ENCODE measurements at places on chromosomes 7 and 10.

DNA sequence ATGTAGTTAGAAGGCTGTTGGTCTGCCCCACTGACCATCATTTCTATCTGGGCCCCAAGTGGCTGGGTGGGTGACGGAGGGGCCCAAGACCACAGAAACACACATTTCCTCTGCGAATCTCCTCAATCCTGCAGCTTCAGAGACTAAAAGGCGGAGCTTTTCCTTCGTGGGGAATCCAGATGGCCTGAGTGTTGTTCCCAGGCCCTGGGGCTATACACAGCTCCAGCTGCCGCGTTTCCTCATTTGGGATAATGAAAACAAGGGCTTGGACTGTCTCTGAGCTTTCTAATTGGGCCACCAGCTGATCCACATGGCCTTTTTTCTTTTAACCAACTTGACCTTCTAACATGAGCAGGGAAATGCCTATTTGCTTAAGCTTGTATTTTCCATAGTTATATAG, 339.9 kb downstream of the CXCL12 start:
- DNase-seq, result no peak
- H3K4me3 ChIP-seq, result no peak overlapping the region
- no peak overlapping the region for H3K27ac ChIP-seq

DNA sequence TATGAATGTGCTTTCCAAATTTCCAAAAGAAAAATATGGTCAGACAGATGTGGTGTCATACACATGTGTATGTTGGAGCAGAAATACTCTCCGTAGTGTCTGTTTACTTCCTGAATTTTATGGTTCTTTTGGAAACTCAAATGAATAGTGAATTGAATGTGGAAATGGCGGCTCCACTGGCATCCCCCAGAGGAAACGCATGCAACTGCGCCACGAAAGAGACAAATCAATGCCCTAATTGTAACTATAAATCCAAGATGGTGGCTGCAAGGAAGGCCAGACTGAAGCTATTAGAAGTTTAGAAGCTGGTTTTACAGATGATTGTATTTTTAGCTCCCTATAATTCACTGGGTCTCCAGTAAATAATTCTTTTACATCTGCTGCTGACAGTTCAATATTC, 246.7 kb downstream of the FGFR2 start:
- H3K36me3 ChIP-seq, result no peaks in the 10 kb centered on the region
- no peak overlapping the region for H3K4me3 ChIP-seq
- no peak for DNase-seq
- no peaks in the 10 kb centered on the region for H3K27me3 ChIP-seq
- no peaks in the 10 kb centered on the region for H3K4me1 ChIP-seq
- H3K27ac ChIP-seq, result no peak overlapping the region

DNA sequence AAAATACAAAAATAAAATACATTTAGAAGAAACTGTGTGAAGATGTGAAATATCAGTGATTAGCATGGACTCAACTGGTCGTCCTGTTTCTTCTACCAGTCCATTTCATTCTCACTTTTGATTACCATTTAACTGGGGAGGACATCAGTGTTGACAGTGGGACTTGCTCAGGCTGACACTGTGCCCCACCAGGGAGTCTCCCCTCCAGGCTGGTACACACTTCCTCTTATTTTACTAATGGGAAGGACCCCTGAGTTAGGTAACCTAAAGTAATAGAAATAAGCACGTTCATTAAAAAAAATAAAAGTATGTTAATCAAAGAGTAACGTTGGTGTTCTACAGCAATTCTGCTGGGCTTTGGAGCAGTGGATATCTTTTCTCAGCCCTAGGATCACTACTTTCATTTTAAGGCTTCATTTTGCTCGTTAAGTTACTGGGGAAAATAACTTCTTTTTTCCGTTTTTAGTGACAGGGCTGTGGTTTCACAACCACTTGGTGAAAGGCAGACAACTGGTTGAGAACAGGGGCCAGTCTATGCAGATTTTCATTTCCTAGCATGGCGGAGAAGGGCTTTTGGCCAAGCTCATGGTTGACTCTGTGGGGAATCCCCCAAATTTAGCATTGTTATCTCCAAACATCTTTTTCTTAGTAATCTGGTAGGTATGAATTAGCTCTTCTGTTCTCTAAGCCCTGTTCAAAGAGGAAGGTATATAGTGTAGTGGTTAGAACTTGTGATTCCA, 2.1 kb downstream of the SNX10 start:
- no peak overlapping the region for H3K27ac ChIP-seq
- H3K4me1 ChIP-seq, result peaks cover 13% of the 10 kb centered on the region
- DNase-seq, result no peak
- H3K36me3 ChIP-seq, result no peaks in the 10 kb centered on the region
- H3K27me3 ChIP-seq, result no peaks in the 10 kb centered on the region
- no peak overlapping the region for H3K4me3 ChIP-seq

DNA sequence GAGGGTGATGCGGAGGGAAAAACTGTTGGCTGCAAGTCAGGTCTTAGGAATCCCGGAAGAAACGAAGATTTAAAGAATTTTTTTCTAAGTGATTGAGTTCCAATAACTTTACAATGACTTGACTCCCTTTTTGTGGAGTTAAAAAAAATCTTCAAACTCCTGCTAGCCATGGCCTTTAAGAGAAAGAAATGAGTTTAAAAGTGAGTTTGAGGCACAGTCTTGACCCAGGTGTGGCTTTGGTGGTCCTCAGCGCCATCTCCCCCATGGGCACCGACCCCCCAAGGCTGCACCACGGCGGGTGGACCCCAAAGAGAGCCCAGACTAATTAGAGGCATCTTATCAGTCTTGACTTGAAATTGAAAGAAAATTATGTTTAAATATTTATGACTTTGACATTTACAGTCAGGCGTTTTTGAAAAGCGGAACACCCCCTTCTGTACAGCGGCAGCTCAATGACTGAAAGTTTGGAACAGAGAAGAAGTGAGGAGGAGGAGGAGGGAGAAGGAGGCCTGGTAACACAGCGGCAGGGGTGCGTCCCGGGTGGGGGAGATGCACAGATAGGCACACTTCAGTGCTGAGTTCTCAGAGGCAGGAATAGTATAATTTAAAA, 349.6 kb downstream of the DNAJB6 start:
- peaks cover 7% of the 10 kb centered on the region for H3K36me3 ChIP-seq
- no peak overlapping the region for H3K4me3 ChIP-seq
- H3K4me1 ChIP-seq, result peaks cover 11% of the 10 kb centered on the region
- no peak overlapping the region for H3K27ac ChIP-seq

DNA sequence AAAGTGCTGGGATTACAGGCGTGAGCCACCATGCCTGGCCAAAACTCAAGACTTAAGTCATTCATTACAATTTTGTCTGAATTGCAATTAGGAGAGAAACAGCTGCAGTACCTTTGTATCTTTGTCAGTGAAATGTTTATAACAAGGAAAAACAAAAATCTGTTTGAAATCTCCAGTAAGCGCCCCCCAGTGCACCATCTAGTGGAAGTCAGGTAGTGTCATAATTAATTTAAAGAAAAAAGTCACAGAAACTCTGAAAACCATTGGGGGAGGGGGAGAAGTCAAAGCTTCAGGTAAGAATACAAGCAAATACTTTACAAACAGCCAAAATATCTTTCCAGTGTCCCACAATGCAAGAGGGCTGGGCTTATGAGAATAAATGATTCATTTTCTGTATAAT, 2.8 kb downstream of the MPP7 start:
- H3K4me3 ChIP-seq, result no peak overlapping the region
- peaks cover 11% of the 10 kb centered on the region for H3K27me3 ChIP-seq
- no peak for DNase-seq
- H3K27ac ChIP-seq, result peak overlapping the region; percentile 17
- no peaks in the 10 kb centered on the region for H3K36me3 ChIP-seq
- H3K4me1 ChIP-seq, result peaks cover 51% of the 10 kb centered on the region

GRCh38 chr10:43386981-43387677, 15.7 kb downstream of the FXYD4 start:
- no peak overlapping the region for H3K4me3 ChIP-seq
- no peaks in the 10 kb centered on the region for H3K4me1 ChIP-seq
- H3K36me3 ChIP-seq, result peaks cover 52% of the 10 kb centered on the region
- H3K27ac ChIP-seq, result no peak overlapping the region

DNA sequence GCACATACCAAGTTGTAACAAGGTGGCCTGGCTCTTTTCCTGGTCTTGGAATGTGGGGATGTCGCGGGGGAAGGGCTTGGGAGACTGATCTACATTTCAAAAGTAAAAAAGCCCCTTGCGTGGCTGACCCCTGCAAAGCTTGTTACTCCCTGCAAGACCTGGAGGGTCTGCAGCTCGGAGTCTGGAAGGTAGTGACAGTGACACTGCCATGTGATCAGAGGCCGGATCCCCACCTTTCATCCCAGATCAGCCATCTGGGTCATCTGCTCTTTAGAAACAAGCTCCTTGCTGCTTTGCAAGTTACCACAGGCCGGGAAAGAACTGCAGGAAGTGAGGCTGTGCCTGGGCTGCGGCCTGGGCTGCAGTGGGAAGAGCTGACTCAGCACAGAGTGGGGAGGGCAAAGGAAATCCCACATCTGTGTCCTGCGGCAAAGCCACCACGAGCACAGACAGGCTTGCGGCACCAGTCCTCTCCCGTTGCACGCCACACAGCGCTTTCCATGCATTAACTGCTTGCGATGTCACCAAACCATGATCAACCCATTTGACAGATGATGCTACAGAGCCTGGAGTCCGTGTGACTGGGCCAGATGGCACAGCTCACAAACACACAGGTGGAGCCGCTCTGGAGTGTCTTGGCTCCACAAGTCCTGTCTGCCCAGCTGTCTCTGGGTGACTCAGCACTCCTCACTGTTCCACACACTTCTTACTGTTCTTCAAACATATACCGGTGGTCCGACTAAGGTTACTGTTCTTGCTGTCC, 97.7 kb downstream of the SH3PXD2A start:
- H3K36me3 ChIP-seq, result no peaks in the 10 kb centered on the region
- DNase-seq, result no peak
- H3K4me1 ChIP-seq, result peaks cover 12% of the 10 kb centered on the region
- H3K27ac ChIP-seq, result no peak overlapping the region

- H3K36me3 ChIP-seq, result no peaks in the 10 kb centered on the region
- H3K27ac ChIP-seq, result no peak overlapping the region
- H3K27me3 ChIP-seq, result no peaks in the 10 kb centered on the region
Observed at GRCh38 chr7:91013078-91013477, 251.2 kb upstream of the FZD1 start.

- no peaks in the 10 kb centered on the region for H3K4me1 ChIP-seq
- no peak overlapping the region for H3K4me3 ChIP-seq
- H3K27me3 ChIP-seq, result no peaks in the 10 kb centered on the region
- H3K36me3 ChIP-seq, result no peaks in the 10 kb centered on the region
- H3K27ac ChIP-seq, result no peak overlapping the region
- no peak for DNase-seq
Observed at GRCh38 chr10:16933783-16934182, 116.6 kb upstream of the RSU1 start.

- no peak overlapping the region for H3K4me3 ChIP-seq
- H3K27ac ChIP-seq, result no peak overlapping the region
- no peaks in the 10 kb centered on the region for H3K36me3 ChIP-seq
- H3K27me3 ChIP-seq, result no peaks in the 10 kb centered on the region
- no peaks in the 10 kb centered on the region for H3K4me1 ChIP-seq
Observed at GRCh38 chr10:129090165-129090564, 376.9 kb upstream of the MGMT start.

DNA sequence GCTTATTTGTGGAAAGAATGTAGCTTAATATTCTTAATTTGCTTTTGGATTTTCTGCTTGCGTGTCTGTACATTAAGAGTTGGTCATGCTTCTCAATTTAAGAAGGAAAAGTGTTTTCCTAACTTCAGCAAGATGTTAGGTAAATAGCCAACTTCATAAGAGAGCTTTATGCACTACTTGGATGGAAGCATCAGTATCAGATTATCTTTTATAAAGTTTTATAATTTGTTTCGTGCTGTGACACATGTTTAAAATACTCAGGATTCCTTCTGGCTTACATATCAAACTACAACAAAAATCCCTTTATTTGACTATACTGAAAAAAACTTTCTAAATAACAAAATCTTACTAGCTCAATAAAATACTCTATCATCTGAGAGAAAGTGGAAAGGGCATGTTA, 34.8 kb upstream of the AGR2 start:
- no peak overlapping the region for H3K27ac ChIP-seq
- no peak for DNase-seq
- H3K4me1 ChIP-seq, result no peaks in the 10 kb centered on the region

- no peak overlapping the region for H3K27ac ChIP-seq
- H3K27me3 ChIP-seq, result no peaks in the 10 kb centered on the region
- peak; percentile 22 for DNase-seq
- no peaks in the 10 kb centered on the region for H3K36me3 ChIP-seq
- H3K4me1 ChIP-seq, result peaks cover 31% of the 10 kb centered on the region
Observed at GRCh38 chr10:33801705-33802104, 467.2 kb upstream of the NRP1 start.

DNA sequence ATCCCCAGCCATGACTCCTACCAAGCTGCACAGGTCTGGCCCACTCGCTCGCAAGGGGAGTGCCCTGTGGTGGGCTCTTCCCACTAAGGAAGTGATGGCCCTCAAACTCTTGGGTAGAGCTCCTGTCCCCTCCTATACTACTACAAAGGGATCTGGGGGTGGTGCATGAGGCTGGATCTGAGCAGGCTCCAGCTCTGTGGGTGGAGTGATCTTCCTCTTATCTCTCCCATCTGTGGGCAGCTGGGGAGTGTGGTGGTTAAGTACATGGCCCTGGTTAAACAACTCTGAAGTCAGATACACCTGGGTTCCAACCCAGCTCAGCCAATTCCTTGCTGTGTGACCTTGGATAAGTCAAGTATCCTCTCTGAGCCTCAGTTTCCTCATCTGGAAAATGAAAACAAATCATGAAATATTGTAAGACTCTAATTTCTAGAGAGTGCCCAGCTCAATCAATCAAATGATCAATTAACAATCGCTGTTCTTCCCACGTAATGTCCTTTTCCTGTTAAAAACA, 17.4 kb downstream of the DDIT4 start:
- no peaks in the 10 kb centered on the region for H3K36me3 ChIP-seq
- peak overlapping the region; percentile 33 for H3K27ac ChIP-seq
- no peaks in the 10 kb centered on the region for H3K27me3 ChIP-seq
- no peak for DNase-seq
- no peak overlapping the region for H3K4me3 ChIP-seq
- peaks cover 81% of the 10 kb centered on the region for H3K4me1 ChIP-seq

DNA sequence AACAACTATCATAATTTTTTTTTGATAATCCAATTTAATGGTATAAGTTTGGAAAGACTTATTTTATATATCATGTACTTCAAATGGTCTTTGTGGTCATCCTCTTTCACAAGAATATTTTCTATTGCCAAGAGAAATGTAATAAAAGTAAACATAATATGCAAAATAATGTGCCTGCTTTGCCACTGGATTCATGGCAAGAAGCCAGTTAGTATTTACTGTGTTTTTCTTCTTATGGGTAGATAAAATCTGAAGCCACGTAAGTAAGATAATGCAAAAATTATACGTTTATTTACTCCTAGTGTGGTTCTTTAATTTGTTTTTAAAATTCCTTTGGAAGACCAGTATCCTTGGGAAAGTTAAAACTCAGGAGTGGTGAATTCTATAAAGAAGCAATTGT, 258.5 kb downstream of the ARL4A start:
- peaks cover 5% of the 10 kb centered on the region for H3K4me1 ChIP-seq
- H3K4me3 ChIP-seq, result no peak overlapping the region
- no peak overlapping the region for H3K27ac ChIP-seq
- DNase-seq, result no peak

DNA sequence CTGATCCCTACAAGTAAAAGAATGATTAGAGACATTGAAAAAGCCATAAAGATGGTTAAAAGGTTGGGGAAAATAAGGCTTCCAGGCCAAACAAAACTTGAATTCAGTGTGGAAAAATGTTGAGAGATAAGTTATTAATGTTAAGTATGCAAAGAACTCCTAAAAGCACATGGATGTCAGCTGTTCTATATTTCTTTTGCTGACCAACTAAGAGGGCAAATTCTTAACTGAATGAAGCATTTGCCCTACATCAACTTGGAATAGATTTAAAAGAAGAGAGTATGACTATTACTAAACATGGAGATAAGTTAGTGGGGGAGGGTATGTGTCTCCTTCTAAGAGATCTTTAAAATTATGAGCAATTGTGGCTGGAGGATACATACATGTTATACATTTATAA, 124.8 kb downstream of the KIAA1217 start:
- H3K4me1 ChIP-seq, result no peaks in the 10 kb centered on the region
- H3K4me3 ChIP-seq, result no peak overlapping the region
- no peak for DNase-seq
- H3K36me3 ChIP-seq, result no peaks in the 10 kb centered on the region
- peaks cover 10% of the 10 kb centered on the region for H3K27me3 ChIP-seq
